ENCODE measurements at places on chromosomes 3 and 15.

- no peaks in the 10 kb centered on the region for H3K4me1 ChIP-seq
- no peaks in the 10 kb centered on the region for H3K36me3 ChIP-seq
- H3K27ac ChIP-seq: no peak overlapping the region
- H3K4me3 ChIP-seq: no peak overlapping the region
Measured at GRCh38 chr3:123326531-123326930, 122.4 kb downstream of the ADCY5 start.

GRCh38 chr15:64052925-64053491, 6.7 kb upstream of the DAPK2 start:
- H3K4me1 ChIP-seq: no peaks in the 10 kb centered on the region
- H3K27ac ChIP-seq: no peak overlapping the region
- H3K4me3 ChIP-seq: no peak overlapping the region
- no peak for DNase-seq
- no peaks in the 10 kb centered on the region for H3K27me3 ChIP-seq

GRCh38 chr3:107206141-107206540, 171.1 kb upstream of the CCDC54 start:
- no peak for DNase-seq
- no peaks in the 10 kb centered on the region for H3K36me3 ChIP-seq
- H3K4me1 ChIP-seq: peaks cover 15% of the 10 kb centered on the region
- no peaks in the 10 kb centered on the region for H3K27me3 ChIP-seq

DNA sequence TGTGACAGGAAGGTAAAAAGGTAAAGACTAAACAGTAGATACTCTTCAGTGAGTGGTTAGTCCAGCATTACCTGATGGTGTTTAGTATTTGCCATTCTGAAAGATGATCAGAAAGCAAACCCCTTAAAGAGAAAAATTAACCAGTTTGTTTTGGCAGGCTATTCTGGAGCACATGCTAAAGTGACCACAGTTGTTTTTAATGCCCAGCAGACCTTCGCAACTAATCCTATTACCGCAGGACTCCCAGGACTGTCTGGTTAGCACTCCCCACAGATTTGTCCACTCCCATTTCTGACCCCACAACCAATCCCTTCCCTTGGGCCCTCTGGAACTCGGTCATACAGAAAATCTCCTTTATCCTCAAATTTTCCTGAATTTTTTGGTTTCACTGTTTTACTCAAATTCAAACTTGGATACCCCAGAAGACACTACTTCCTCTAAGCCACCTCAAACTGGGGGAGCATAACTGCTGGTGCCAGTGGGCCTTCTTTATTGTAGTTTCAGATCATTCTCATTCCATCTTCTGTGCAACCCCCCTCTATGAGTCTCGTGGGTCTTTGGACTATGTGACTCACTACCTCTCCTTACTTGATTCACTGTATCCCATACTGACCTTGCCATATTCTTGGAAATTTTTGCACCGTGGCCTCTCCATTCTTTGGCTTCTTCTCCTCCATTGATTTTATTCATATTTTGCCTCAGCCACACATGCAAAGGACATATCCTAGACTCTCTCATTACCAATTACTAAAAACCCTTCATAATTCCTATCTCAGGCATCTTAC, 104.4 kb downstream of the RBMS3 start:
- H3K36me3 ChIP-seq: no peaks in the 10 kb centered on the region
- H3K4me1 ChIP-seq: no peaks in the 10 kb centered on the region
- no peak for DNase-seq
- H3K4me3 ChIP-seq: no peak overlapping the region
- H3K27me3 ChIP-seq: no peaks in the 10 kb centered on the region

DNA sequence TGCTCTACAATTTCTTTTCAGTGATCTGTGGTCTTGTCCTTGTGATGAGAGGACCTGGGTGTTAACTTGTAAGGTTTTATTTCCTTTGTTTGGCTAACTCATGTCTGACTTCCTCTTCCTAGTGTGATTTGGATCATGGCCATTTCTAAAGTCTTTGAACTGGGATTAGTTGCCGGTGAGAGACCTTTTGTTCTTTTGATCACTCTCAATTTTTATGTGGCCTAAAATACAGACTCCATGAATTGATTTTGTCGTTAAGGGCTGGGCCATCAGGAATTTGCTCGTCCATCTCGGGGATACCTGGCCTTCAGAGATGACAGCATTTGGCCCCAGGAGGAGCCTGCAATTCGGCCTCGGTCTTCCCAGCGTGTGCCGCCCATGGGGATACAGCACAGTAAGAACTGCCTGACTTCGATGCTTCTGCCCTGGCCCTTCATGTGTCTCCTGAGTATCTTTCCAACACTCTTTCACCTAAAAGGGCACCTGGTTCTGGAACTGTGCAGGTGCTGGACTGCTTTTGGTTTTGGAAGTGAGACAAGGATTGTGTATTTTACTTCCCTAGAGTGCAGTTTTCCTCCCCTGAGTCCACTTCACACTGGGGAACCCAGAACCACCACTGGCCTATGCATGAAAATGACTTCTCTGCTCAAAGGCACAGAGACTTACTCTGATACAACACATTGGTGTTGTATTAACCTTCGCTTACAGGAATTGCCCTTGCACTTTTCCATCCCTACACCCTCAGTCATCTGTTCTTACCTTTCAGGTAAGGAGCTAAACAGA, 13.1 kb upstream of the LRRC2 start:
- DNase-seq: no peak
- H3K27me3 ChIP-seq: no peaks in the 10 kb centered on the region
- H3K27ac ChIP-seq: no peak overlapping the region
- no peak overlapping the region for H3K4me3 ChIP-seq

Data from upper lobe of right lung (tissue), 1 donor.